ENCODE measurements at places on chromosomes 6 and 20.

GRCh38 chr20:6513599-6513998 lies 253.9 kb upstream of the BMP2 start:
- DNase-seq: no peak

GRCh38 chr6:134175532-134176263 lies 123.3 kb upstream of the SLC2A12 start:
- DNase-seq: no peak

- peak; percentile 38 for DNase-seq
These were observed 6.1 kb downstream of the AP5S1 start for GRCh38 chr20:3826420-3826819.

DNA sequence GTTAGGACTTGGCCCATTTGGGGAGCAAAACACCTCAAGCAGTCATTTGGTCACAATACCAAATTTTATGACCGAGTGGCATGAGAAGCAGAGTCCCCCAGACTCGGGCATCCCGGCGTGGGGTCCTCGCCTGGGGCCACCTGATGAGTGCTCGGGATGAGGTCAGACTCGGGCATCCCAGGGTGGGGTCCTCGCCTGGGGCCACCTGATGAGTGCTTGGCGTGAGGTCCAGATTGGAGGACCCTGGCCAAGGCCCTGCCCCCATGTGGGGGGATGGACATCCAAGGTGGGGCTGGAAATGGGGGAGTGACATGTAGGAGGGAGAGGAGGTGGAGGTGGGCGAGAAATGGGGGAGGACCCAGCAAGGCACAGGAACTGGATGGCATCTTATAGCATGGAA lies 56.1 kb upstream of the CST7 start:
- no peak for DNase-seq

DNA sequence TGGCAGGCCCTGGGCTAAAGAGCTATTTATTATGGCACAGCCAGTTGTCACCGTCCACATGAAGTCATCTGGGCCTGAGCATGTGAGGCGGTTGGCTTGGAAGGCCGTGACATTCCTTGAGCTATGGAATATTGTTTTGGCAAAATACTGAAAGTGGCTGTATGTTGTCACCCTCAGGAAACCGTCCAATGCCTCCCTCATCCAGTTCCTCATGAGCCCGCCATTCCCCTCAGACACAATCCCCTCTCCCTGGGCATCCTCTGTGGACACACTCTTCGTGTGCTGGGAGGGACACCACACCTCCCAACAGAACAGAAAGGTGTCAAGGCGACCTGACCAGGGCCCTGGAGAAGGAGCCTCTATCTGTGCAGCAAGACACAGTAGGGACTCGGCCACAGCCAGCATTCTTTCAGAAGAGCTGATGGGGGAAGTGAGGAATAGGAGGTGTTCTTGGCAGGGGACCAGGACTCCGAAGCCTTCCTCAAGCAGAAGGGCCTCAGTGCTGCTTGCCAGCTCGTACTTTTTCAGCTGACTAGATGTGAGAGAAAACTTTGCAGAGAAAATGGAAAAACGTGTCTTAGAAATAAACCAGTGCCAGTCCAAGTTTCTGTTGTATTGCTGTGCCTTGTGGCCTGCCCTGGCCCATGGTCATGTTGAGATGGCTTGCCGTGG lies 120.5 kb downstream of the SOD2 start:
- no peak for DNase-seq

GRCh38 chr20:38299963-38300362 lies 4.0 kb upstream of the BPI start:
- no peak for DNase-seq

DNA sequence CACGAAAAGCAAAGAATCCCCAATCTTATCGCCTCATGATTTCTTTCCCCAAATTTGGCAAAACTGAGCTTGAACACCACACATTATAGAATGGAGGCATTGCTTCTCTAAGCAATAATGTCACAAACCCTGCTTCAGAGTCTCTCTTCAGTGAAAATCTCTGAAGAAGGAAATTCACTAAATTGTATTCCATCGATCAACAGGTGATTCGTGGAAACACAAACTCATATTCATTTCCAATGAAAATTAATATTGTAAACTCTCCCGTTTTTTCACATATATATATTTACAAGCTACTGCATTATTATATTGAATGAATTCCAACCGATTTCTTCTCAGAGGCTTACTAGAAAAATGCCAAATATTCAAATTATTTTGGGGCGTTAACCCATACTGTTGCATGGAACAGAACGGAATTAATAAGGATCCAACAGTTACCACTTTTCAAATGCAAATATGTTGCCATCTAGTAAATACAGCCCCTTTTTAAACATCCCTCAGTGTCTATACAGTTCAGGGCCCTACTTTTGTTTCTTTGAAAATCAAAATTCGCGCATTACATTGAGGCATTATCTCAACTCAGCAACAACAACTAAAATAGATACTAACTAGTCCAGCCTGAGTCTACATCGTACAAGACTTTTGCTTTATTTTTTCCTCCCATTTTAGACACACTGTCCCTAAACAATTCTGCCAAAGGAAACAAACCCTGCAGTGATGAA lies 1.3 kb downstream of the KIF13A start:
- DNase-seq: no peak

DNA sequence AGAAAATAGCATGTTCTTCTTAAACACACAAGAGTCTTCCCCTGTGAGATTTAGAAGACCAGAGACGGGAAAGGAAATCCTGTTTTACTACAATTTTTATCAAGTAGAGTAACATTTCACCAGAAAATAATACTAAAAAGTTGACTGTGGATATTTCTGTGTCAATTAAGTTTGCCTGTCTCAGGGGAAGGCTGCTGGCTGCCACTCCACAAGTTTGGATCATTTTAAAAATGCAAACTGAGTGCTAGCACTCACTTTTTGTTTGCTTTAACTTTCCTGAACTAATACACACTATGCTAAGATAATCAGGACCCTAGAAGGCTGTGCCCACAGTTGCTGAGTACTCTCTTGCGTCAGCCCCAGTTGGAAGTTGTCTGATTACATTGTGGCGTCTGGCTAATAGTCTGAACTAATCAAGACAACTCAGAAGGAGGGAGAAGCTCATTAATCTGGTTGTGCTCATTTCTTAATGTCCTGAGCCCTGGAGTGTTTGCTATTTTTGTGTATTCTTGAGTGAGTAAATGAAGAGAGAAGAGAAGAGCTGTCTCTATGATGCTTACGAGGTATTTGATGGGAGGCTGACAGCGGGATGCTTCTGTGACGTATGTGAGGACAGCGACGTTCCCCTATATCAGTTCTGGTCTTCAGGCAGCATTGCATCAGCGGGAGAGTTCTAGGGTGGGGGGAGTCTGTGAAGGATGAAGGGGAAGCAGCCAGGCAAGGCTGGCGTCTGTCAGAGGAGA lies 664.2 kb downstream of the QKI start:
- no peak for DNase-seq

DNA sequence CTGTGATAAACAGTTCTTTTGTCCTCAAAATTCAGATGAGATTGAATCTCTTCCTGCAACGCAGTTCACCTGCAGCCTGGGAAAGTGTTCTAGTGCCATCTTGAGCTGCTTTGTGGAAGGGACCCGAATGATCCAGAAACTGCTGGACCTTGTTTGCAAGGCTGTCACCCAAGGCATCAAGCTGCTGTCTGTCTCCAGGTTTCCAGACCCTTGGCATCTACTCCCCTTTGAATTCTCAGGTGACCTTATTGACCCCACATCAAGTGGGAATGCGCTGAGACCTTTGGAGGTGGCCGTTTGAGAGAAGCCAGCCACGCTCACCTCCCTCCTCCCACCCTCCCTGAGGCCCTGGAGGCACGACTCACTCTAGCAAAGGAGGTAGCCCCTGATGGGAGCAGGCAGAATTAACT lies 112.5 kb downstream of the EDN3 start:
- DNase-seq: no peak

GRCh38 chr20:2084703-2085102 lies 16.9 kb upstream of the STK35 start:
- peak; percentile 61 for DNase-seq

DNA sequence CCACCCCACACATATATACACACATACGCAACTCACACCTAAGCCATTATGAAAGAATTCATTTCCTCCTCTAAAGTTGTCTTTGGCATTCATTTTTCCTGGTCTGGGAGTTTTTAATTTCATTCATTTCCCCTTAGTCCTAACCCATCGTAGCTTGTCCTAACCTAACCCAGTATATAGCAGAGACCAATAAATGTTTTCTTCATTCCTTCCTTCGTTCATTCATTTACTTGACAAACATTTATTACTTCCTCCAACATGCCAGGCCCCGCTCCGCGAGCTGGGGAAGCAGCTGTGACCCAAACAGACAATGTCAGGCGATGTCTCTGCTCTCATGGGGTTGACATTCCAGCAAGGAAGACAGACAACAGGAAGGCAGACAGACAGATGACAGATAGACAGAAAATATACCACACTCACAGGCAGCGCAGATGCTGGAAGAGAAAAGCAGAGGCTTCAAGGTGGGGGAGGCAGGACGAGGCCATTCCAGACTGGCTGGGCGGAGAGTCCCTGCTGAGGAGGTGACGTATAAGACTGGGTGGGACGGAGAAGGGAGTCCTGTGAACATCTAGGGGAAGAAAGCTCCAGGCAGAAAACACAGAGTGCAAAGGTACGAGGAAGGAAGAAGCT lies 33.7 kb upstream of the SIRPA start:
- no peak for DNase-seq

DNA sequence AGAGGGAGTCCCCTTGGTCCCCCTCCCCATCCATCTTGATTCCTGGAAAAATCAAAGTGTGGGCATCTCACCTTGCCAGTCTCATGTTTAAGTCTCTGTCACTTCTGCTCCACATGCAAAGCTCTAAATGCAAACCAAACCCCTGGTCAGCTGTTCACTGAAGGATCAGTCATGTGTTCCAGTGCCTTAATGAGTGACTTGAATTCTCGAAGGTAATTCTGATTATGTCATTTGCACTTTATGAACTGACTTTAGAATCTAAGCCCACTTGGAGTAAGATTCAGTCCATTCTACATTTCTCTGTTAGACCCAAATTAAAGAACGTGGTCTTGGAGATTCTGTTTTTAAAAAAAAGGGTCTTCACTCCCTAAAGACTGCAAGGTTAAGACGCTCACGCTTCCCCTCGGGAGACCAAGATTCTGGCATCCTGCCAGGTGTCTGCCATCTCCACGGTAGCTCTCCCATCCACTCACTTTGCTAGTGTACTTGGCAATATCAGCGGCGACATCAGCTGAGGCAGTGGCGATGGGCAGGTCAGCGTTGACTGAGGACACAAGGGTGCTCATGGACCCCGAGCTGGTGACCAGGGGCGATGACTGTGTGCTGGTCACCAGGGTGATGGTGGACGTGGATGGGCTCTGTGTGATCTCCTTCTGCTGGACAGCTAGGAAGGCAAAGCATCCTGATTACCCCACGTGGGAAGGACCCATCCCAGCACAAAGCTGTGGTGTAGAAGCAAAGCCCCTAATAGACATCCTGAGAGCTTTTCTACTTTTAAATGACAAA lies 120.5 kb downstream of the ZMYND8 start:
- DNase-seq: no peak

DNA sequence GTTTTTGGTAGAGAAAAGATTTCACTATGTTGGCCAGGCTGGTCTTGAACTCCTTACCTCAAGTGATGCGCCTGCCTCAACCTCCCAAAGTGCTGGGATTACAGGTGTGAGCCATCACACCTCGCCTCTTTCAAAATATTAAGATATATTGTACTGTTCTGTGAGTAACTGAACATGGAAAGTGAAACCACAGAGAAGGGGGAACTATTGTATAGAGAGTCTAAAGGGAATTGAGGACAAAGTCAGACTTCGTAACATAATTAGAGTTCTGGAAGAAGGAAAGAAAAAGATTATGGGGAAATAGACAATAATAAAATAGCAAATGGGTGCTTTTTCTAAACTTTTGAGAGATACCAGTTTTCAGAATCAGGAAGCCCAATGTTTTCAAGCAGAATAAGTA lies 17.4 kb upstream of the AKAP7 start:
- DNase-seq: no peak

DNA sequence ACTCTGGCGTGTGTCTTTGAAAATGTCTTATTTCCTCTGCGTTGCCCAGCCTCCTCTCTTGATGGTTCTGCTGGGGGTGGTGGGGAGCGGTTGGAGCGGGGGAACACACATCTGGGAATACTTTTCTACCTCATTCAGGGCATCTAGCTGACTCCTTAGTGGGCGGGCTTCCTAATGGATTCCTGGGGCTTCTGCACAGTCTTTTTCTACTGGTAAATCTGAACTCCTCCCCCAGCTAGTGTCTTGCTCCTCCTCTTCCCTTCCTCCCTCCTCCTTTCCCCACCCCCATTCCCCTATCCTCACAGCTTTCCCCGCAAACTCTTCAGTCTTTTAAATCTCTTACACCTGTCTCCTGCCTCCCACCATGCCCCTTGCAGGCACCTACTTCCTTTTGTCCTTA lies 74.4 kb downstream of the PRL start:
- DNase-seq: no peak

DNA sequence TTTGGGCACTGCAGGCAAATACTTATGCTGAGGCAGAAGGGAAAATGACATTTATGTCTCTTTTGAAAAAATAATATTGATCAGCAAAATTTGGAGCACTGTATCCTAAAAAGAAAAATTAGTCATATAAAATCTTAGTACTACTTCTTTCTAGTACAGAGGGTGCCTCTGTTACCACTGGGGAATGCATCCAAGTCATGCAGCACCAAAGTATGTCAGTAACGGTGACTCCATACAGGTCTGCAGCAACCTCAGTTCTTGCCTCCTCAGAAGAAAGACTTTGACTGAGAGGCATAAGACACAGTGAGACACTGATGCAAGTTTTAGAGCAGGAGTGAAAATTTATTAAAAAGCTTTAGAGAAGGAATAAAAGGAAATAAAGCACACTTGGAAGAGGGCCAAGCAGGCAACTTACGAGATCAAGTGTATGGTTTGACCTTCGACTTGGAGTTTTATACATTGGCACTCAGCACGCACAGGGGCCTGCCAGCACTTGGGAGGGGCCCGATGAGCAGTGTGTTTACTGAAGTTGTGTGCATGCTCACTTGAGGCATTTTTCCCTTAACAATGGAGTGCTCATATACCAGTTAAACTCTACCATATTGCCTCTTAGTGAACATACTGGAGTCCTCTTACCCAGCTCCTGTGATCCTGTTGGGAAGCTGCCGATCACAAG lies 1244.8 kb downstream of the EPHA7 start:
- no peak for DNase-seq

DNA sequence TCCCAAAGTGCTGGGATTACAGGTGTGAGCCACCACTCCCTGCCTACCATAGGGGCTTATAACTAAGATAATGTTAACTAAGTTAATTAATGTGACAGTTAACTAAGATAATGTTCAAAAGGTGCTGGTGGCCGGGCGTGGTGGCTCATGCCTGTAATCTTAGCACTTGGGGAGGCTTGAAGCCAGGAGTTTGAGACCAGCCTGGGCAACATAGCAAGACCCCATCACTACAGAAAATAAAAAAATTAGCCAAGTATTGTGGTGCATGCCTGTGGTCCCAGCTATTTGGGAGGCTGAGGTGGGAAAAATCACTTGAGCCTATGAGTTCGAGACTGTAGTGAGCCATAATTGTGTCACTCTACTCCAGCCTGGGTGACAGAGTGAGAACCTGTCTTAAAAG lies 32.8 kb upstream of the SRF start:
- DNase-seq: no peak

GRCh38 chr20:47362361-47363219 lies 6.1 kb upstream of the ZMYND8 start:
- no peak for DNase-seq

Data from GF-D8 (cell line).